ENCODE measurements at places on chromosomes 12 and 14.

GRCh38 chr12:57216921-57217879, 606 bp downstream of the NXPH4 start:
- no peak for DNase-seq

DNA sequence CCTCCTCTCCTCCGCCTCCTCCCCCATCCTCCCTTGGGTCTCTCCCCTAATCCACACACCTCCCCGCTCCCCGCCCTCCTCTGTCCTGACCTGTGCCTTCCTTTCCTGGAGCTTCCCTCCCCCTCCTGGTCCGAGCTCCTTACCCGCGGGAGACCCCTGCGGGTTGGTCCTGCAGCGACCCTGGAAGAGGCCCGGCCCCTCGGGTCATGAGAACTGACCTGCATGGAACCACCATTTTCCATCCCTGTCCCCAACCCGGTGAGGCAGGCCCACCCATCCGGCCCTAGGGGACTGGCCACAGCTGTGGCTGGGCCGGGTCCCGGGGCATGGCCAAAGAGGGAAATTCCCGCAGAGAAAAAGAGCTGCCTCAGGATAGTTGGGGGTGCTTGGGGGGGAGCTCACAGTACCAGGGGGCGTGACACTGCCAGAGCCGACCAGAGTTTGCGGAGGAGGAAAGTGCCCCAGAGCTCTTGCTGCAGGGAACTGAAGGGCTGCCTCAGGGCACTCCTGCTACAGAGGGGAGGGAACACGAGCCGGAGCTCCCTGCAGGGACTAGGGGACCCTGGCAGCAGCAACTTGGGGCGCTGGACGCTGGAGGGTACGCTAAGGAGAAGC, 613 bp downstream of the ARHGEF40 start:
- DNase-seq = peak; percentile 77

DNA sequence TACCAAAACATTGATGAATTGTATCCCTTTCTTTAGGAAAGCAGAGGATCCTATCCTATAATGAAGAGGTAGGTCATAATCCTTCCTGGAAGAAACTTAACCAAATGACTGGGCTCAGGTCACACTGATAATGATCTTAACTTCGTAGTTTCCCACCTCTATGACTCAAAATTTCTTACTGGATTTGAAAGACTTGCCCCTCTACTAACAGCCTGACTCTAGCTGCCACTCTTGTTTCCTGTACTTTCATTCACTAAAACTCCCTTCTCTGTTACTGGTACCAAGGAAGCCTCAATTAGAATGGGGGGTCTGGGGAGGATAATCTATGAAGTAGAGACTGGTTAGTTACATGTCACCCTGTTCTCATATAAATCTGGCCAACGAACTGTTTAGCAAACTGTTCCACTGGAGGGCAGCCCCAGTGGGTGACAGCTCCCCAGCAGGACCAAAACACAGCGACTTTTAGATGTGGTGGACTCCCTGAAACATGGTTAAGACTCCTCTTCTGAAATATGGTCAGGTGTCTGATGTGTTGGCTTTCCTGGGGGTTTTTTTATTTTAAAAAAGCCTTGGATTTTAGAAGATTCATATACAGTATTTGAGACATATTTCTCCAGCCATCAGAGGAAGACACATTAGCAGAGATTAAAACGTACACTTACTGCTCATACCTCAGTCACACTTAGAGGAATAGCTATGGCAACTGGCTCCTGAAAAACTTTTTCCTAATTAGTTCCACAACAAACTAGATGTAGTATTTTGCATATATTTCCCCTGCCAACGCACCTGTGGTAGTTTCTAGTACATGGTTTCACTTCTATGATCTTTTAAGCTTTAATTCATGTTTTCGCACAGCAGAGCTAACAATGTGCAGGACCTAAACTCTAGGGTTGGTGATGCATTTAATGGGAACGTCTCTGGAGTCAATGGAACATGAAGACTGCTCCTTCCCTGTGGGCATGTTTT, 72.3 kb downstream of the ACADS start:
- DNase-seq = no peak

GRCh38 chr12:30622509-30622908, 73.2 kb downstream of the IPO8 start:
- DNase-seq = no peak

Measured in C1 segment of cervical spinal cord (tissue), 14 donors.